GM04503 (cell line): ENCODE measurements at places on chromosomes 6 and 20.

- no peak for DNase-seq
Observed at GRCh38 chr20:44370639-44371218, 15.2 kb downstream of the HNF4A start.

DNA sequence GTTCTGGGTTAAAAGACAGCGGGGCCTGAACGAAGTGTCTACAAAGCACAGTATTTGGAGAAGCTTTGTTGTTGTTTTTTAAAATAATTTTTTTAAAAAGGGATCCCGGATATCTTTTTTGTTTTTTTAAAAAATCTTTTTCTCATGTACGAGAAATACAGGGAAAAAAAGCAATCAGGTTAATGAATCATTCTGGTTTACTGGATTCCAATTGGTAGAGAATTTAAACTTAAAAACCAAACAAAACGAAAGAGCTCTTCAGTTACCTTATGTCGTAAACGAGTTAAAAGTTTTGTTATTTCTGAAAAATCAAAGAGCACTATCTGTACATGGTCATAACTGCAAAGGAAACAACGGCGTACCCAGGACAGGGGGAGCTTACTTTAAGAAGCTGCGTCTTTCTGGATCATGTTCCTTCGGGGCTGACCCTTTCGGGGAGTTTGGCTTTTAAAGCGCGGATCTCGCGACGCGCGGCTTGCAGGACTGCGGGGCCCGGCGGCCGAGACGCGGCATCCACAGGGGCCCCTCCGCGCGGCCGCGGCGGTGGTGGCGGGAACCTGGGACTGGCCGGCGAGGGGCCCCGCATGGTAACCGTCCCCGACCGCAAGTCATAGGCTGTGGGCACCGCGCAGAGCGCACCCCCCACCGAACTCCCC, 927 bp downstream of the IL20RA start:
- DNase-seq, result peak; percentile 5

GRCh38 chr20:48777005-48777404, 50.8 kb downstream of the PREX1 start:
- DNase-seq, result no peak

DNA sequence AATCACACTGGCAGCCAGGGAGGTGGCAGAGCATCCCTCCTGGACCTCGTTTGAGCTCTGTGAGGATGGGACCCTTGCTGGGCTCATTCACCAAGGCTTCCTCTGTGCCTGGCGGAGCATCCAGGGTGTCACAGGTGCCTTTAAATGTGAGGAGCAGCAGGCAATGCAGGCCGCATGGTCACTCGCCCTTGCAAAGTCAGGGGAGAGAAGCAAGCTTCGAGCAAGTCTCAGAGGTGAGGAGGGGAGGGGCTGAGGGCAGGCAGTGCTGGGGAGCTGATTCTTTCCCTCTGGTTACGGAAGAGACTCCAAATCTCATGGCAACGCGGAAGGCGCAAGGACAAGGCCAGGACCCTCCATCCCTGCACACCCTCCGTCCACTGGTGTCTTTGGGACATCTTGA, 182.7 kb upstream of the PMEPA1 start:
- DNase-seq, result no peak

GRCh38 chr20:35600993-35601973, 14.3 kb upstream of the SPAG4 start:
- DNase-seq, result no peak

- no peak for DNase-seq
Observed at GRCh38 chr6:152993431-152993830, 9.1 kb downstream of the MTRF1L start.

GRCh38 chr6:120993929-120994572, 340.2 kb downstream of the TBC1D32 start:
- no peak for DNase-seq

DNA sequence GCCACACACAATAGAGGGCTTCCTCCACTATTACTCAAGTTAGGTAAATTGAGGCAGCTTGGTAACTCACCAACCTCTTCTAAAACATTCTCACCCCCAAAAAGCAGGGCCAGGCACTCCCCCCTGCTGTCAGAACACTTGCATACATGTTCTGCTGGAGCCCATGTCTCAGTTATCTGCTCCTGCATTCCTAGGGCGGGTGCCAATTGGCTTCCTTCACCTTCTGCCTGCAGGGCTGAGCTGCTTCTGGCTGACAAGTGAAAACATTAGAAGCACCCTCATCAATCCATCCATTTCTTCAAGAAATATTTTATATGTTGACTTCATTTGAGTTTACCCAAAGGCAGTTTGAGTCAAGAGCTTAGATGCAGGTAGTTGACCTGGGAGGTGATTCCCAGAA, 4.5 kb upstream of the ENTPD6 start:
- DNase-seq, result no peak

- DNase-seq, result no peak
Observed at GRCh38 chr6:170069611-170070010, 221.3 kb downstream of the DLL1 start.

DNA sequence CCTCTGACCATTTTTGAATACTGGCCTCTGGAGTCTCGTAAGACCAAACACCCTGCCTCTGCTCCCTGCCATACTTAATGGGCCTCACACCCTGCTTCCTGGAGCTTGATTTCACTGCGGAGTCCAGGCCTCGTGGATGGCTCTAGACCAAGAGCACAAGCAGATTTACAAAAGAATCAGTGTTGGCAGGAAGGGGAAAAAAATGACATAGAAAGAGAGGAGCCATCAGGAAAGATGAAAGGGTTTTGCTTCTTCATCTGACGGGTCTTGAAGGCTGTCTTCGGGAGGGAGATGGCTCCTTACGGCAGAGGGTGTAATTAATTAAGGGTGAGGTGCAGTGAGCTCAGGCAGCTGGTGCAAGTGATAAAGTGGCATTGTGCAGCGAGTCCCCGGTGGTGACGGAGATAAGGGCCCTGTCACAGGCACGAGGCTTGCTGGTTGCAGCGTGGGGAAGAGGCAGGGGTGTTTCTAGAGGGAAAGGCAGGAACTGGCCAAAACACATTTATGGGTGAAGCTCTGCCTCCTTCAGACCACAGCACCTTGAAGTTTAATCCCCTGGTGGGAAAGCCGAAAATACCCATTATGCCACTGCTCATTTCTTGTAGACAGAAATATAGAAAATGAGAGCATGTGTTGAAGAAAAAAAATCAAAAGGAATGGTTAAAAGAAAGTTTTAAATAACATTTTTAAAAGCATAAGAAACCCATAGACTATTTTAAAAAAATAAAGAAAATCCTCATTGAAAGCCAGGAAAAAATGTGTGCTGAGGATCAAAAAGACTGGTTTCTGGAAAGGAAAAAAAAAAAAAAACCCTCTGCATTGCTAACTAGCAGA, 128.6 kb upstream of the LRFN2 start:
- no peak for DNase-seq

GRCh38 chr6:36765190-36765589, 67.6 kb downstream of the RAB44 start:
- no peak for DNase-seq

GRCh38 chr6:19297880-19298279, 539.3 kb upstream of the ID4 start:
- no peak for DNase-seq

DNA sequence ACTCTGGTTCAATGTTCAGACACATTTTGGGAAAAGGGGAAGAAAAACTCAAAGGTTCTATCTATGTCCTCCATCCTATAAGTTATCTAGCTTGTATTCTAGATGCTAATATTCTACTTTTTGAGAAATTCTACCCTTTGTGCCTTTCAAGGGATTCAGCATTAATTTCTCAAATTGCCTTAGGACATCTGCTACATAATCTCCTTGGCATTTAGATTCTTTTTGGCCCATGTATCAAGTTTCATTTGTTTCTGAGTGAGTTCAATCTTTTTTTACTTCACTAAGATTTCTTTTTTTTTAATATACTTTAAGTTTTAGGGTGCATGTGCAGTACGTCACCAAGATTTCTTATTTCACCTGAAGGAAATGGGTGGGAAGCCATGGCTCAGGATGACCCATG, 232.7 kb upstream of the TENT5A start:
- DNase-seq, result no peak

- DNase-seq, result no peak
Observed at GRCh38 chr6:106178900-106179299, 92.8 kb downstream of the PRDM1 start.

DNA sequence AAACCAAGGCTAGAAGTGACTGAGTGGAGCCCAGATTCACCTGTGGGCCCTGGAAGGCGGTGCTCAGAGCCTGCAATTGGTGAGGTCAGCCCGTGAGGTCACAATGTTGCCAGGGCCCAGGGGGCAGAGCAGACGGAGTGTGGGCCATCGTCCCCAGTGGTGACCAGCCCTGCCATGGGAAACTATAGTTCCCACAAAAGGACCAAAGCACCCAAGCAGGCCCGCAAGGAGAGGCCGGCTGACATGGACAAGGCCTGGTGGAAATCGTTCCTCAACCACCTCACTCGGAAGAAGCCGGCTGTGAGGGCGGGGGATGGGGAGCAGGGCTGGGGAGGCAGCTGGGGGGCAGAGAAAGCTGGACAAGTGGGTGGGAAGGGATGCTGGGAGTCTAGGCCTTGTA, at the start of gene C20orf144:
Gene C20orf144 (plus strand): TSS at position 156 of the 400 bp plus-strand sequence. CDS start 19 bp downstream, at position 175.
- DNase-seq, result no peak

DNA sequence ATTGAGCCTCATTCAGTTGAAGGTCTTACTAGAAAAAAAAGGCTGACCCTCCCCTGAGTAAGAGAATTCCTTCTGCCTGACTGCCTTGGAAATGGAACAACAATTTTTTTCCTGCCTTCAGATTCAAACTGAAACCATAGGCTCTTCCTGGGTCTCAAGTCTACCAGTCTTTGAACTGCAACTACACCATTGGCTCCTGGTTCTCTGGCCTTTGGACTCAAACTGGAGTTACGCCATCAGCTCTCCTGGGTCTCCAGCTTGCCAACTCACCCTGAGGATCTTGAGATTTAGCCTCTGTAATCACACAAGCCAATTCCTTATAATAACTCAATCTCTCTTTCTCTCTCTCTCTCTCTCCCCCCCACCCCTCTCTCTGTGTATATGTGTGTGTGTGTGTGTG, 36.0 kb upstream of the SNX9 start:
- no peak for DNase-seq

- DNase-seq, result no peak
Observed at GRCh38 chr6:166494757-166495486, 91.6 kb downstream of the RAMACL start.

DNA sequence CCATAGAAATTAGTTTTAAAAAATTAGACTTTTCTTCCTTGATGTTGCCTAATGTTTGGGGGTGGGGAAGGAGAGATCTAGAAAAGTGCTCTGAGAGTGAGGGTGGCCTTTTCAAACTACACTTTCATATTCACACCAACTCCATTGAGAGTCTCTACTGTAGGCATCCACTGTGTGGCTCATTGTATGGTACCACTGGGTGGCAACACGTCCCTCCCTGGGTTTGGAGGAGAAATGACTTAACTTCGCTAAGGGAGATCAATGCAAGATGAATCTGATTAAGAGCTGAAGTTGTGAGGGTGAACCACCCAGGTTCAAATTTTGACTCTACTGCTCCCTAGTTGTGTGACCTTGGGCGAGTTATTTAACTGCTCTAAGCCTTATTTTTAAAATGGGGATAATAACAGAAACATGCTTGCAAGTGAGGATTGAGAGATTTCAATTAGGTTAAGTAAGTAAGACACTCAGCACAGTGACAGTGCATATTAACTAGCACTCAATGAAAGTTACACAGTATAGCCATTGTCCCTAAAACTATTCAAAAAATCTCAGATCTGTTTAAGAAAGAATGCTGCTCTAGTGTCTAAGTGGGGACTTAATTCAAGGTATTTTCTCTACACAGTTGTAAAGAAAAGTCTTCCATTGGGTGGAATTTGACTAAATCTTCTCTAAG, 193.5 kb upstream of the CNR1 start:
- no peak for DNase-seq

DNA sequence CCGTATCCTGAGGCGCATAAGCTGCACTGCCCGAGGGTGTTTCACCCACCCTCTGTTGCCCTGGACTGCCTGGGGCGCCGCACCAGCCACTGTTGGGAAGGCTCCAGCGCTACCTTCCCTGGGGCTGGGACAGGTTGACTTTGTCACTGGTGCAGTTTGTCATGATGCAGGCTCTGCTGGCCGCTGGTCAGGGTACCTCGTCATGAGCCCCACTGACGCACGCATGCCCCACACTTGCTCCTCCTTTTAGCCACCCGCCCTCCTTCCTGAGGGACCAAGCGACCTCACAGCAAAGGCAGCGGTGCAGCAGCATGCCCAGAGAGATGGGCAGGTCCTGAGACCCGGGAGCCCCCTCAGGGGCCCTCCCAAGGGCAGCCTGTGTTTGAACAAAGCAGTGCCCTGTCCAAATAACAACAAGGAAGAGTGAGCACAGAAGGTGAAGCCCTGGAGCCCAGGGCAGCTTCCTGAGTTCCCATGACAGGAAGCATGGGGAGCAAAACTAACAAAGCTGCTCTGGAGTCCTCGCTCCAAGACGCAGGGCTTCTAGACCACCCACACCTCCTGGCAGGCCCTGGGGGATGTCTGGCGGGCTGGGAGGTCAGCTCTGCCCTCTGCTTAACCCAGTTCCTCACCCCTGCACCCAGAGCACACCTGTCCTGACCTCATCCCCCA, 50.1 kb upstream of the SMOC2 start:
- DNase-seq, result no peak

DNA sequence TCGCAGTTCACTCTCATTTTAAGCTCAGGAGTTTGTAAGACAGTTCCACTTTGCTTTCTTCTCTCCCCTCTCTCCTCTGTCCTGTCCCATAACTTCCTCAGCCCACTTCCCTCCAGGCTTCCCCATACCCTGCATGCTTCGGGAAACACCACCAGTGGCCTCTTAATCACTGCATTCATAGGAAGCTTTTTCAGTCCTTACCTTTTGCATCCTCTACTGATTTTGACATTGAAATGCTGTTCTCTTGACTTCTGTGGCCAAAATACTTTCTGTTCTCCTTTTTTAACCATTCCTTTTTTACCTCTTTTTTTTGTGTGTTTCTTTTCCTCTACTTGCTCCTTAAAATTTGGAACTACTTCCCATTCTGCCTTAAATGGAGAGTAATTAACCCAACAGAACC, 69.7 kb downstream of the HIVEP1 start:
- no peak for DNase-seq

DNA sequence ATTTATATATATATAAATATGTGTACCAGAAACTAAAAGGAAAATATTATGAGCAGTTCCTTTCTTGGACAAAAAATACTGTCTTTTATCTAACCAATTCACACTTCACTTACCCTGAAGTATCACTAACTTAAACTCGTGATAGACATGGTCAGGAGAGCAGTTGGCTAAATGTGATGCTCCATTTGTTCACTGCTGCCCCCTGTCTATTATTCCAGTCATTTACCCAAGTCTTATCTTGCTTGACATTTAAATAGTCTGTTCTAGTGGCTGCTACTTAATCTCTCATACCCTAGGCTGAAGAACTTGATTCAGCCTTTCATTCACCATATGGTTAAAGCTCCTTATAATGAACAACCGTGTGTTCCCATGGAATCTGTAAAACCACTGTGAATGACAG, 789.6 kb upstream of the EYS start:
- DNase-seq, result no peak
